ENCODE measurements at places on chromosomes 12 and 14. TPM values are rescaled to one million over a fixed set of nuclear protein-coding genes. Genes with fewer than 3 reads are reported as not detected.

RTL1 gene
- 0.09 TPM for total RNA-seq

NOVA1 gene
- total RNA-seq = 18.7 TPM

- DNase-seq = no peak
These were observed 24.6 kb downstream of the RFLNA start for GRCh38 chr12:124319368-124320050.

PLEKHG7 gene
- total RNA-seq = 0.29 TPM

SCFD1 gene
- 60.7 TPM for total RNA-seq

- DNase-seq = no peak
These were observed 390.6 kb downstream of the PRKD1 start for GRCh38 chr14:29536886-29537511.

- DNase-seq = no peak
These were observed 97.1 kb upstream of the NRXN3 start for GRCh38 chr14:78073028-78073427.

DNA sequence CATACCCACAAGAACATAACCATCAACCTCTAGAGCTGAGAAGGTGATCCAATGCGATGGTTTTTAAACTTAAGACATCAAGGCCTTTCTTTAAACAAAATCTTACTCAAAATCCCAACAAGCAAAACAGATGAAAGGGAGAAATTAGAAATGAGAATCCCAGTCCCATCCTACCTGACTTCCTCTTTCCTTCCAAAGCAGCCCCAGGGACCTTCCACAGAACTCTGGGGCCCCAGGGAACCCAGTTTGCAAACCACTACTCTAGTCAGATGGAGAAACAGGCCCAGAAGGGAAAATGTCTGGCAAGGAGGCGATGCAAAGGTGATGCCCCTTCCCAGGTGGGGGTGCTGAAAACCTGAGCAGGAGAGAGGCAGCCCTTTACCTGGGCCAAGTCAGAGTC, 29.0 kb upstream of the CMKLR1 start:
- no peak for DNase-seq

- no peak for DNase-seq
These were observed 49.4 kb downstream of the PTPRQ start for GRCh38 chr12:80493466-80493865.

DNA sequence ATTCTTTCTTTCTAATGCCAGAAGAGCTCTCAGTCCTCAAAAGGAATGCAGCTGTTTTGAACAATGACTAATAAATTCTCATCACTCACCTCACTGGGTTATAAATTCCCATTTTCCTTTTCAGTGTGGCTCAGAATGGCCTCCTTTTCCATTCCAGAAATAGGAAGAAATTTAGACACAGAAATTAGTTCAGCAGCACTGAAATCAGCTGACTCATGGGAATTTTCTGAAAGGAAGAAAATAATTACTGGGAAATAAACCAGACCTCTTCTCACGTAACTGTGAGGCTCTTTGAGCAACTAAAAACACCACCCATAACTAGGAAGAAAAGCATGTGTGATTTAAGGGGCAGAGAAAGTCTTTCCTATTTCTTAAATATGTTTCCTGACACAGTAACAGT, 23.8 kb downstream of the CD163 start:
- no peak for DNase-seq

DDN gene
- 0.06 TPM for total RNA-seq

GRCh38 chr14:94213021-94213420, 38.9 kb downstream of the PPP4R4 start:
- DNase-seq = no peak

GAS2L3 gene
- total RNA-seq = 65.9 TPM

DNA sequence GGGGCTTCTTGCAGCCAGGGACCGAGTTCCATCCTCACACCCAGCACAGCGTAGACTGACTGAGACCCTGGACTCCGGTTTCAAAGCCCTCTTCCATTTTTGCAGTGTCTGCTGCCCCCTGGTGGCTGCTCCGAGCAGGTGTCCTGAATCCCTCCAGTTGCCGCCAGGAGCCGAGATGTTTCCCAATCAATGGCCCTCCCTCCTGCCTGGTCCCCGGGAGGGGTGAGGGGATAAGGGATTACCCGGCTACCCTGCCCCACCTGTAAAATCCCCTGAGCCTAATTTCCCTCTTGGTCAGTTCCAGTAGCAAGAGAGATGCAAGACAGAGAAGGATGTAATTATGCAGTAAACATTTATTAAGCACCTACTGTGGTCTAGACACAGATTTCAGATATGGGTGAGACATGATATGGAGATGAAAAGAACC, 55.0 kb downstream of the PHETA1 start:
- peak; percentile 51 for DNase-seq

GRCh38 chr12:6928022-6928702, 403 bp downstream of the ATN1 start:
- DNase-seq = no peak

- no peak for DNase-seq
These were observed 174.5 kb upstream of the NPAS3 start for GRCh38 chr14:32764131-32764530.

PRR4 gene
- 2.6 TPM for total RNA-seq

- DNase-seq = no peak
These were observed 177.5 kb upstream of the RTL1 start for GRCh38 chr14:101080922-101081593.

DNA sequence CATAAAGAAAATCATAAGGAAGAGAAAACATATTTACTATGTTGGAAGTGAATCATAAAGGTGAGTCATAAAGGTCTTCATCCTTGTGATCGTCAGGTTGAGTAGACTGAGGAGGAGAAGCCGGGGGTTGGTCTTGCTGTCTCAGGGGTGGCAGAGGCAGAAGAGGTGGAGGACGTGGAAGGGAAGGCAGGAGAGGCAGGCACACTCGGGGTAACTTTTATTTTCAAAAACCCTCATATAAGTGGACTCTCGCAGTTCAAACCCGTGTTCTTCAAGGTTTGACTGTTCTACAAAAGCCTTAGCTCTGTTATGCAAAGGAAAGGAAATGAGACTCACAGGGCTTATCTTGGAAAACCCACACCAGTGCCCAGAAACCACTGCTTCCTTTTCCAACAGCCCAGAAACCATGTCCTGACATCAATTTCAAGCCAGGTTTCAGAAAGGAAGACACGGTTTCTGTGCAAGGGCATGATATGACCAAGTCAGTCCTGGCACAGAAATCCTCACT, 14.0 kb downstream of the SMCO2 start:
- no peak for DNase-seq

GRCh38 chr12:40988355-40988754, 199.8 kb upstream of the PDZRN4 start:
- DNase-seq = no peak
